Testis (tissue), 5 donors: ENCODE measurements at places on chromosomes 11 and 22. TPM values are rescaled to one million over a fixed set of nuclear protein-coding genes. Genes with fewer than 3 reads are reported as not detected.
A peak's percentile ranks its signal among the peaks of the same experiment; 100 is the strongest.

Gene MUC6
- 1.5 TPM for polyA plus RNA-seq

Gene CRYBA4
- 2.6 TPM for polyA plus RNA-seq

Gene IFTAP
- 105 TPM for polyA plus RNA-seq

Gene MS4A6E
- polyA plus RNA-seq: 167 TPM

Gene SCO2
- polyA plus RNA-seq: 1.8 TPM

Gene ATP5MG
- polyA plus RNA-seq: 193 TPM

Gene CARNS1
- polyA plus RNA-seq: 1.6 TPM

- no peak overlapping the region for H3K4me3 ChIP-seq
- H3K4me1 ChIP-seq: no peaks in the 10 kb centered on the region
- H3K27me3 ChIP-seq: no peaks in the 10 kb centered on the region
- no peaks in the 10 kb centered on the region for H3K36me3 ChIP-seq
- DNase-seq: no peak
Observed at GRCh38 chr11:31786996-31787685, 24.0 kb downstream of the PAX6 start.

- H3K27ac ChIP-seq: no peak overlapping the region
- peaks cover 54% of the 10 kb centered on the region for H3K4me1 ChIP-seq
- no peak for DNase-seq
- no peaks in the 10 kb centered on the region for H3K36me3 ChIP-seq
- no peaks in the 10 kb centered on the region for H3K27me3 ChIP-seq
- H3K4me3 ChIP-seq: no peak overlapping the region
Observed at GRCh38 chr22:46001426-46002106, 24.6 kb upstream of the WNT7B start.

GRCh38 chr11:12137005-12137690, 26.8 kb downstream of the MICAL2 start:
- no peak for DNase-seq
- H3K36me3 ChIP-seq: no peaks in the 10 kb centered on the region
- no peak overlapping the region for H3K4me3 ChIP-seq
- no peaks in the 10 kb centered on the region for H3K27me3 ChIP-seq
- H3K4me1 ChIP-seq: peaks cover 68% of the 10 kb centered on the region
- peak overlapping the region; percentile 87 for H3K27ac ChIP-seq

DNA sequence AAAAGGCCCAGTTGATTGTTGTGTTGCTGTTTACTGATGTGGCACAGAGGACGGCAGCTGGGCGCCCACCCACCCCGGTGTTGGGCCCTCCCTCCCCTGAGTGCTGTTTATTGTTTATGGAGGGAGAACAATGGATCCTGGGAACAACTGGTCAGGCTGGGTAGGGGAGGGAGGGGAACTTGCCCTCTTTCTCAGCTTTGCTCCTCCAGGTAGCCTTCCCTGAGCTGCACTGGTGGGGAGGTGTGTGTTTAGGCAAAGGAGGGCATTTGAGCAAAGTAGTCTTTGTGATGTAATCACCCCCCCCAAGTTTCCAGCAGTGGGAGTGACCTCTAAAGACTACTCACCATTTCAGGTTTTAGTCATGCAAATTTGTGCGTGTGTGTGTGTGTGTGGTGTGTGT, 1035.3 kb downstream of the NTM start:
- H3K4me3 ChIP-seq: no peak overlapping the region
- H3K36me3 ChIP-seq: no peaks in the 10 kb centered on the region
- no peaks in the 10 kb centered on the region for H3K27me3 ChIP-seq
- no peaks in the 10 kb centered on the region for H3K4me1 ChIP-seq
- no peak for DNase-seq

DNA sequence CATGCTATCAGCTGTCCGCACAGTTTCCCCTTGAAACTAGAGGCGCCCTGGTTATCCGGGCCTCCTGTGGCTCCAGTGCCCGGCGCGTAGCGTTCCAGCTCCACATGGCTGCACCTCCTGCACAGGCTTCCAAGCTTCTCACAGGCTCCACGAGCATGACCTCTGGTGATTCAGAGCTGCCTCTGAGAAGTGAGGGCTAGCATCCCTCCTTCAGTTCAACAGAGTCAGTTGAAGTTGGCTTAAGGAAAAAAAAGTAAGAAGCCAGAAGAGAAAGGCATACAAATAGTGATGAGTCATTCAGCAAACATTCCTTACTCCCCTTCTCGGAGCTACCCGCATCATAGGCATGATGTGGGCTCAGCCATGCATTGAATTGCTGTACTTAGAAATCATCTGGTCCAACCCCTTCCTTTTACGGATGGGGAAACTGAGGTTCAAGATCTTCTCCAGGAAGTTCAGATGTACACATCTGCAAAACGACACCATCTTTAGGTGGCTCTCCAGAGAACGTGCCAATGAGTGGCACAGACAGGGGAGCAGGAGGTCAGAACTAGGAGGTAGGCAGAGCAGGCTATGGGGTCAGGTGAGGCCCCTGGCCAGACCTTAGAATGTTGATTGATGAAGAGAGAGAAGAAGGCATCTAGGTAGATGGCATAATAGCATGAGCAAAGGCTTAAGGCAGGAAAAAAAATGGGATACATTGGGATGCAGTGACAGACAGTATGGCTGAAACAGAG, 216.3 kb upstream of the TBCEL start:
- H3K27me3 ChIP-seq: no peaks in the 10 kb centered on the region
- H3K4me1 ChIP-seq: no peaks in the 10 kb centered on the region
- H3K36me3 ChIP-seq: no peaks in the 10 kb centered on the region
- no peak overlapping the region for H3K4me3 ChIP-seq

GRCh38 chr11:128496692-128497060, 90.7 kb downstream of the ETS1 start:
- H3K4me1 ChIP-seq: peaks cover 24% of the 10 kb centered on the region
- no peaks in the 10 kb centered on the region for H3K27me3 ChIP-seq
- H3K27ac ChIP-seq: no peak overlapping the region
- H3K4me3 ChIP-seq: no peak overlapping the region
- DNase-seq: no peak
- no peaks in the 10 kb centered on the region for H3K36me3 ChIP-seq

DNA sequence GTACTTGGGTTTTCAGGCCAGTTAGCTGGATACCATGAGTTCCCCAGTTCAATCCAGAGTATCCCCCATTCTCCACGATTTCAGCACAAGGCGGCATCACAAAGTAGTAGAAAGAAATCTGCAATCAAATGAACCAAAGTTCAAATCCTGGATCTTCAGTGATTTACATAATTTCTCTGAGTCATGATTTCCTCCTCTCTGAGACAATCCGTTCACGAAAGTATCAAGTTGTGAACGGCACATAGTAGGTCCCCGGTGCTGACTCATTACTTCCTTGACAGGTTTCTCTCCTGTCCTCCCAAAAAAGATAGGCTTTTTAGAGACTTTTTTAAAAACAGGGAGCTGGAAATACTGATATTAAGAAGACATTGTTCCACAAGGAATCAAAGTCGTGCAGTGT, 69.1 kb upstream of the AKIP1 start:
- no peak for DNase-seq
- no peaks in the 10 kb centered on the region for H3K27me3 ChIP-seq
- no peaks in the 10 kb centered on the region for H3K36me3 ChIP-seq
- H3K4me3 ChIP-seq: no peak overlapping the region
- peaks cover 34% of the 10 kb centered on the region for H3K4me1 ChIP-seq
- no peak overlapping the region for H3K27ac ChIP-seq

GRCh38 chr11:66346476-66347424, 679 bp downstream of the B4GAT1 start:
- no peaks in the 10 kb centered on the region for H3K27me3 ChIP-seq
- H3K4me3 ChIP-seq: peak overlapping the region; percentile 68
- H3K36me3 ChIP-seq: no peaks in the 10 kb centered on the region
- H3K27ac ChIP-seq: peak overlapping the region; percentile 76

DNA sequence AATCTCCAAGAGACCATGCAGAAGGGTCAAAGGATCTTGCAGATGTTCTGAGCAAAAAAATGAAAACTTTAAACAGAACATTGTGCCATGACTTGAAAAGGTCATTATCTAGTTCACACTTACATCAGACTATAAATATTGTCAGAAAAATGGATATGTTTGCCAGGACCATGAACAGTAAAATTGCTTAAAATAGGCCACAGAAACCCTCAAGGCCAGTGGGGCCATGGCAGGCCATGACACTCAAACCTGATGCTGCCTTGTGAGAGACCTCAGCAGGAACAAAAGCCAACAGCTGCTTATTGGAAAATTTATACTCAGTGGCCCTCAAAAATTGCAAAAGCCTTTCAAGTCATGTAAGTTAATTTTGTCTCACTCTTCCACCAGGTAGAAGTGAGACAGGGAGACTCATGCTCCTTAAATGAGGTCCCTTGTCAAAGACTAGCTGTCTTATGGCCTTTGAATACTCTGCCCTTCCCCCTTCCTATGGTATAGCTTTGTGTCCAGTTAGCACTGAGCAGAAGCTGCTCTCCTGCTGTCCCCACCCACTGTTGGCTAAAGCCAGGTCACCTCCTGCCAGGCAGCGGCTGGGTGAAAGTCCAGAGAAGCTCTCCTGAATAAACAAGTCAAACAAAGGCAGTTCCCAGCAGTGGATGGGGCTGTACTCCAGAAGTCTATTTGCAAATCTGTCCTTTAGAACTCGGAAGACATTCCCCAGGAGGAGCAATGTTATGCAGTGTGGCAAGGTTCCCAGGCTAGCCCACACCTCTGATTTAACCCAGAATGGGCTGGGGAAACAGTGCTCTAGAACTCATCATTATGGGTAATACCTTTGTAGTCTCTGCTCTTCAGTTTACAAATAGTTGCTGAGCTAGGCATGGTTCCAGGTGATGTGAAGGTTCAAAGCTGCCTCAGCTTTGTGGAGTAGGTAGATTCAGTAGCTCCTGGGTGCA, 21.4 kb downstream of the ADM start:
- no peaks in the 10 kb centered on the region for H3K36me3 ChIP-seq
- H3K4me3 ChIP-seq: no peak overlapping the region
- DNase-seq: no peak
- H3K4me1 ChIP-seq: peaks cover 36% of the 10 kb centered on the region

DNA sequence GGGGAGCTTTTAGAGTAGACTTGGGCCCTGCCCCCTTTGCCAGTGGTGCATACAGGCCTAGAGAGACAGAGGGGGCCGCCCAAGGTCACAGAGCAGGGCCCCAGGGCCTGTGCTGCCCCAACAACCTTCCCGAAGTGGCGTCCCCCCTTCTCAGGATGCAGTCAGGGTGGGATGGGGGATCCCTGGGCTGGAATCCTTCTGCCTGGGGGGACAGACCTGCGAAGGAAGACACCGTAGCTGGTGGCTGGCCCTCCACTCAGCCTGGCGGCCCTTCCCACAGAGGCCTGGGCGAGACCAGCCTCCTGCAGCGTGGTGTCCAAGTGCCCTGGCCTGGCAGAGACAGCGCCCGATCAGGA, 14.4 kb upstream of the EHD1 start:
- H3K4me3 ChIP-seq: no peak overlapping the region
- no peak for DNase-seq
- no peaks in the 10 kb centered on the region for H3K27me3 ChIP-seq
- H3K27ac ChIP-seq: no peak overlapping the region
- peaks cover 6% of the 10 kb centered on the region for H3K4me1 ChIP-seq

DNA sequence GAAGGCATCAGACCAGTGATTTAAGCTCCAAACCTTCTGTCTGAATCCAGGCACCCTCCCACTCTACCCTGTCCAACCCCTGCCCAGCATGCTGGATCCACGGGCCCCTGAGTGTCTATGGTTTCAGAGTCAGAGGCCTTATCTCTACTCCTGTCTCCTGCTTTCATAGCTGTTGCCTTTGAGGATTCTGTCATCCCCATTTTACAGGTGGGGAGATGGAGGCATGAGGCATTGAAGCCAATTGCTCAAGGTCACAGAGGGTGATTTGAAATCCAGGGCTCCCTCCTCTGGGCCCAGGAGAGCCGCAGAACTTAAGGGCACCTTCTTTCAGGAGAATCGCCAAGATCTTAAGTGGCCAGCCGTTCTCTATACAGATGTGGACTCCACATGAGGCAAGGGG, 3.1 kb downstream of the KCNJ4 start:
- no peak for DNase-seq
- no peak overlapping the region for H3K27ac ChIP-seq
- no peaks in the 10 kb centered on the region for H3K4me1 ChIP-seq
- H3K27me3 ChIP-seq: no peaks in the 10 kb centered on the region
- no peaks in the 10 kb centered on the region for H3K36me3 ChIP-seq

- H3K4me3 ChIP-seq: no peak overlapping the region
- H3K4me1 ChIP-seq: peaks cover 3% of the 10 kb centered on the region
Observed at GRCh38 chr22:45923835-45924234, 53.1 kb downstream of the WNT7B start.

GRCh38 chr22:28630177-28630574, 49.5 kb downstream of the TTC28 start:
- H3K27me3 ChIP-seq: no peaks in the 10 kb centered on the region
- H3K4me3 ChIP-seq: no peak overlapping the region
- no peak overlapping the region for H3K27ac ChIP-seq
- no peak for DNase-seq

DNA sequence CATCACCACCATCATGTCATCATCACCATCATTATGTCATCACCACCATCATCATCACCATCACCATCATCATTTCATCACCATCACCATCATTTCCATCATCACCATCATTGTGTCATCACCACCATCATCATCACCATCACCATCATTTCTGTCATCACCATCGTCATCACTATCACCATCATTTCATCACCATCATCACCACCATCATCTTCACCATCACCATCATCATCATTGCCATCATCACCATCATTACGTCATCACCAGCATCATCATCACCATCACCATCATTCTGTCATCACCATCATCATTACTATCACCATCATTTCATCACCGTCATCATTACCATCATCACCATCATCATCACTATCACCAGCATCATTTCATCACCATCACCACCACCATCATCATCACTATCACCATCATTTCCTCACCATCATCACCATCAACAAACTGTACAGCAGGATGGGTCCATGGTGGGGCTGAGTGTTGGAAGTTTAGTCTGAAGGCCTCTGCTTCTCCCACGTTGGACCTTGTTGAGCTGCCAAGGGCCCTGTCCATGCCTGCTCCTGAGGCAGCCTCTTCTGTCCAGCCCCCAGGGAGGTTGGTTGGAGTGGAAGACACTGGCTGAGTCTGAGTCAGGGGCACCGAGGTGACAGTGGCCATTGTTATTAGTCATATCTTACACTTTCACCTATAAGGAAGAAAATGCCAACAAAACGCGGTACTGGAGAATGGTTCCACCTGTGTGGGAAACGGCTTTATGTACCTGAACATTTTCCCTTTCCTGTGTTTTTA, 247.1 kb downstream of the TBC1D22A start:
- H3K4me3 ChIP-seq: no peak overlapping the region
- no peak overlapping the region for H3K27ac ChIP-seq
- no peaks in the 10 kb centered on the region for H3K36me3 ChIP-seq
- no peak for DNase-seq
- no peaks in the 10 kb centered on the region for H3K27me3 ChIP-seq
